ENCODE measurements at places on chromosomes 11 and 22. TPM values are rescaled to one million over a fixed set of nuclear protein-coding genes. Genes with fewer than 3 reads are reported as not detected.

- no peak overlapping the region for H3K4me3 ChIP-seq
- no peak overlapping the region for H3K27ac ChIP-seq
- no peaks in the 10 kb centered on the region for H3K27me3 ChIP-seq
- no peak for DNase-seq
- no peaks in the 10 kb centered on the region for H3K36me3 ChIP-seq
These were observed 86.8 kb downstream of the PDHX start for GRCh38 chr11:35003186-35003585.

- no peak overlapping the region for H3K27ac ChIP-seq
- H3K4me1 ChIP-seq: peaks cover 6% of the 10 kb centered on the region
- no peak overlapping the region for H3K4me3 ChIP-seq
- no peaks in the 10 kb centered on the region for H3K27me3 ChIP-seq
- no peaks in the 10 kb centered on the region for H3K36me3 ChIP-seq
These were observed 80.6 kb upstream of the SYT13 start for GRCh38 chr11:45366619-45367190.

DNA sequence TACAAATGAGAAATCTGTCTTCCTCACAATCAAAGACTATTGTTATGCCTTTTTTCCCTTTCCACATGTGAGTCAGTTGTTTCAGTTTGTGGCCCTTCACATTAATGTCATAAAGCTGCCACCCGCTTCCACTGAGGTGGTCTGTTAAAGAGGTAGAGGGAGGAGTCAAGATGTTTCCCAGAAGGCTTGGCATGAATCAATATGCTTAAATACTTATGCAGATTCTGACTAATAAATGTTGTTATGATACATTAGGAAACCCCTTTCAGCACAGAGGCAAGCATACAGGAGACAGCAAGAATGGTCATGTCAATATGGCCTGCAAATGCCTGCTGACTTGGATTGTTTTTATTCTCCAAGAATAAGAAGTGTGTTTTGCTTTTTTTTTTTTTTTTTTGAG is 6.5 kb downstream of the RTN3 start:
- no peak overlapping the region for H3K4me3 ChIP-seq
- peaks cover 28% of the 10 kb centered on the region for H3K4me1 ChIP-seq
- DNase-seq: no peak
- no peaks in the 10 kb centered on the region for H3K36me3 ChIP-seq
- H3K27me3 ChIP-seq: no peaks in the 10 kb centered on the region
- no peak overlapping the region for H3K27ac ChIP-seq

Gene CRYBA4
- total RNA-seq: not detected

- H3K36me3 ChIP-seq: no peaks in the 10 kb centered on the region
- H3K27ac ChIP-seq: no peak overlapping the region
- H3K4me1 ChIP-seq: no peaks in the 10 kb centered on the region
- no peak overlapping the region for H3K4me3 ChIP-seq
- no peak for DNase-seq
These were observed 162.5 kb upstream of the ISX start for GRCh38 chr22:34903416-34903815.

- no peaks in the 10 kb centered on the region for H3K4me1 ChIP-seq
- H3K27me3 ChIP-seq: no peaks in the 10 kb centered on the region
- no peak overlapping the region for H3K4me3 ChIP-seq
- H3K27ac ChIP-seq: no peak overlapping the region
These were observed 23.6 kb downstream of the ALX4 start for GRCh38 chr11:44286268-44286880.

All from body of pancreas (tissue), 4 donors.